ENCODE measurements at places on chromosomes 3 and 15. TPM values are rescaled to one million over a fixed set of nuclear protein-coding genes. Genes with fewer than 3 reads are reported as not detected.

DNA sequence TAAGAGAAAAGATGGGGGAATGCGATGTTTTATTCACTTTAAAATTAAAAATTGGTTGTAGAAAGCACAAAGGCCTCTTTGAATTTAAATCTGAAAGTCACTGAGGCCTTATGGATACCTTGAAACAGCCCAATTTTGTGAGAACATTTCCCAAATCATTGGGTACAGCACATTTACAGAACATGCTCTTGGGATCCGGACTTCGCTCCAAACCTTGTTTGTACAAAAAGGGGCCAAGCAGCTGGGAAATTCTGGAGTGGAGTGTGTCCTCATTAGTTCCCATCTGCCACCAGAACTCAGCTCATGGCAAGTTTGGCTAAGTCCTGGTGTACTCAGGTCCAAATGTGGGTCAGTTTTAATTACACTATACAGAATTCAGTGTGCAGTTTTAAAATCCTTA, 254.2 kb downstream of the ZBTB20 start:
- DNase-seq, result no peak

- no peak for DNase-seq
Observed at GRCh38 chr15:85031944-85032558, 50.4 kb downstream of the PDE8A start.

DNA sequence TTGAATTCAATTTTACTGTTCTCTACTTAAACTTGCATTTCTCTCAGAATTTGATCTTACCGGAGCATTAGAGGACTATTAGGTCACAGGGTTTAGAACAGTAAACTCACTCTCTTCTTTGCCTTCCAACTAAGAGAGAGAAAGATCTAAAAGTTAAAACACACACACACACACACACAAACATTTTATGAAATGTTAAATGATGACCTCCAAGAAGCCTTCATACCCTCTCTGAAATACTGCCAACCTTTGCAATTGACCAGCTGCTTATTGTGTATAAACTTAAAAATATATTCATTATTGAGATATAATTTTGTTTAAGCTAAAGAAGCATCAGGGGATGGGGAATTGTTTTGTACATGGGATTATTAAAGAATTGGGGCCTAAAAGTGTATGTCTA, 15.5 kb upstream of the NR2F2 start:
- DNase-seq, result no peak

- DNase-seq, result no peak
Observed at GRCh38 chr3:14415501-14415900, 13.1 kb downstream of the SLC6A6 start.

- DNase-seq, result no peak
Observed at GRCh38 chr15:71649894-71650293, 160.5 kb upstream of the NR2E3 start.

DNA sequence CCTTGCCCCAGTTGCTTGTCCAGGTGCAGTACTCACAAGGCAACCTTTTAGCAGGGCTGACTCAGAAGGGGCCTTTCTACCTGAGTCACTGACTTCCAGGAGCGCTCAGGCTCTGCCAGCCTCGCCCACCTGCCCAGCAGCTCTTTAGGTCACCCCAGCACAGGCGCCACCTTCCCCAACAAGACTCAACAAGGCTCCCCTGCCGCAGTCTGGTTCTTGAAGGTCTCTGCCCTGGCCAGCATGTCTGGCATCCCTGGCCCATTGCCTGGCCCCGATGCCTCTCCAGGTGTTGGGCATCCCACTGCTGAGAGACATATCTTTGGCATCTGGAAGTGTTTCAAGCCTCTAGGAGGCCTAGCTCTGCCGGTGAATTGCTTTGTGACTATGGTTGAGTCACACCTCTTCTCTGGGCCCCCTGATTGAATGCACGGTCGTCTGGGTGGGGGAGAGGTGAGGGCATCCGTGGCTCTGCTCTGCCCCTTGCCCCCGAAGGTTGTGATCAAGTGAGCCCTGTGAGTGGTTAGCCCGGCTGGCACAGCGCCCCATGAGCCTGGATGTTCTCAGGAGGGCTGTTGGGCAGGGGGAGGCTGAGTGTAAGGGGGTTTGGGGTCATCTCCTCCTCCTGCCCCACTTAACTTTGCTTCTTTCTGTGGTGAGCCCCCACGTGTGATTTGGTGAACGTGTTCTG, 21.6 kb downstream of the SNX33 start:
- DNase-seq, result no peak

- no peak for DNase-seq
Observed at GRCh38 chr3:123706871-123707270, 122.0 kb upstream of the HACD2 start.

DNA sequence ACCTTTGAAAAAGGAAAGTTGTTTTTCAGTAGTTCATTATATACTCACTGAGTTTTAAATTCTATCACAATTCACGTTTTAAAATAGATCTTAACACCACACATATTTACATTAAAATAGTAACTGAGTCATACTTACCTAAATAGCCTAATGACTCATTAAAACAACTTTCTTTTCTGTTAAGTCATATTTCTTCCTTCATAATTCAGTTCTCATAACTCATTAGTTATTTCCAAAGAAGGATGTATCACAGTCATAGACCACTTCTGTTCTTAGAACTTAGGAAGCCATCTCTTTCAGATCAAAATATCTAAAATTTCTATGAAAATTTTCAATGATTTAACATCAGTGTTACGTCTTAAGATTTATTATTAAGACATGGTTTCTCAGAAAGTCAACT, 885.9 kb downstream of the FHIT start:
- no peak for DNase-seq

DNA sequence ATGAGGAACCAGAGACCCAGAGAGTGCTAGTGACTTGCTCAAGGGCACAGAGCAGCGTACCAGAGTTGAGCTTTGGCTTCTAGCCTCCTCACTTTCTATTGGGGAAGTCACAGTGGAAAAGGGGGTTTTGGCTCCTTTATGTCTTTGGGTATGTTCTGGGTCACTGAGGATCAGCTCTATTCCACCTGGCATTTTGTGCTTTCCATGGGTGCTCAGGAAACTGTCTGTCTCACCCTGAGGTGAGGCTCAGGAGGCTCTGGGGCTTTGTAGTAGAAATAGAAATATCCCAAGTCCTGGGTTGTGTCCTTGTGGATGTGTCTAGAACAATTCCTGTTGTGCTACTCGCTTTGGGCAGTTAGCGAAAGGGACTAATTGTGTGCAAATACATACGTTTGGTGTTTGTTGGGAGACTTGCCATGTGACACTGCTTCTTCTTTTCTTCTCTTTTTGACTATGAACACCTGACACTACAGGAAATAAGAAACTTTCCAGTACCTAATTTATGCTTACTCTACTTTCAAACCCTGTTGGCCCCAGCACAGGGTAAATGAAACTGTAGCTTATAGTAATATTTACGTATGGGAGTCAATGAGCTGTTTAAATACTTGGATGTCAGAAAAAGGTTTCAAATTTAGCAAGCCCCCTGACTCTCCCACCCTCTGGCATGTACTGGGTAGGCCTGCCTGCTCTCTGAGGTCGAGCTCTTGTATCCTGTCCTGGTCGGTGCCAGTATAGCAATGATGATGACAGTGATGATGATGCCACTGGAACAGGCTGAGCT, 35.6 kb downstream of the SMAD3 start:
- DNase-seq, result no peak

- no peak for DNase-seq
Observed at GRCh38 chr3:41116851-41117250, 82.5 kb upstream of the CTNNB1 start.

DNA sequence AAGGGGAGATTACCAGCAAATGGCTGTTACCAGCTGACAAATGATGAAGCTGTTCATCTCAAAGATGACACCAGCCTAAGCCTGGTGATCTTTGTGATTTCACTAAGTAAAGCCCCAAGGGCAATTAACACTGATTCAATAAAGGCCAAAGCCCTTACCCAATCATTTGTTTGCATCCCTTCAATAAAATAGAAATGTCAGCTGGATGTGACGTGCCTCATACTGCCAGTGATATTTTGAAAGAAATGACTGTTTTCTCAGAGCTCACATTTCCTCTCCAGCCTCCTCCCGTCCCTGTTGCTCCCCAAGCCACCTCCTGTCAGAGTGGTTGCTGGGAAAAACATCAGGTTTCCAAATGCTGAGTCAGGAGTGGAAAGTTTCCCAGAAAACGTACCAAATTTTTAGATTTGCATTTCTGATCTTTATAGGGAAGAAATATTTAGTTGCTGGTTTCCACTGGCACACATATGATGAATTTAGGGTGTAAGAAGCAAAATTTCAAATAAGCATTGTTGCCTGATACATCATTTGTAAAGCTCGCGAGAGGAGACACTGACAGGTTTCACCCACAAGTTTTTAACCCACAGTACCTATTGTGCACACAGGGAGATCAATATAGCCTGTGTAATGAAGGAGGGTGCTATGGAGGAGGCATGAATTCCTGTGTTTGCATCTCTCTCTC, 21.0 kb downstream of the C2CD4A start:
- DNase-seq, result no peak

DNA sequence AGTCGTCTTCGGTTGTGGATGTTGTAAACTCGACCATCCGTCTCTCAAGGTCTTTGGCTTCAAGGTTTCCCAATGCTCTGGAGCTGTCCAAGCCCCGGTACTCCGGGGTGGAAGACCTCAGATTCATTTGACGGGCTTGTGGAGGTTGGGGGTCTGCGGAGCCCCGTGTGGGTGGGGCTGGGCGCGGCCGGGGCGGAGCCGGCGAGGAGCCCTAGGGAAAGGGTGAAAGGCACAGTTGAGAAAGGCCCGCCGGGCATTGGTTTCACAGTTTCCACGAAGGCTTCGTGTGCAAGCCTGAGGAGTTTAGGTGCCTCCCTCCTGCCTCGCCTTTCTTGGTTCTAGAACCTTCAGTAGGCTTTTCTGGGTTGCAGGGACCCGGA, 360 bp upstream of the MGA start:
- DNase-seq, result peak; percentile 37

GRCh38 chr3:44865272-44866035, 3.7 kb downstream of the TMEM42 start:
- no peak for DNase-seq

DNA sequence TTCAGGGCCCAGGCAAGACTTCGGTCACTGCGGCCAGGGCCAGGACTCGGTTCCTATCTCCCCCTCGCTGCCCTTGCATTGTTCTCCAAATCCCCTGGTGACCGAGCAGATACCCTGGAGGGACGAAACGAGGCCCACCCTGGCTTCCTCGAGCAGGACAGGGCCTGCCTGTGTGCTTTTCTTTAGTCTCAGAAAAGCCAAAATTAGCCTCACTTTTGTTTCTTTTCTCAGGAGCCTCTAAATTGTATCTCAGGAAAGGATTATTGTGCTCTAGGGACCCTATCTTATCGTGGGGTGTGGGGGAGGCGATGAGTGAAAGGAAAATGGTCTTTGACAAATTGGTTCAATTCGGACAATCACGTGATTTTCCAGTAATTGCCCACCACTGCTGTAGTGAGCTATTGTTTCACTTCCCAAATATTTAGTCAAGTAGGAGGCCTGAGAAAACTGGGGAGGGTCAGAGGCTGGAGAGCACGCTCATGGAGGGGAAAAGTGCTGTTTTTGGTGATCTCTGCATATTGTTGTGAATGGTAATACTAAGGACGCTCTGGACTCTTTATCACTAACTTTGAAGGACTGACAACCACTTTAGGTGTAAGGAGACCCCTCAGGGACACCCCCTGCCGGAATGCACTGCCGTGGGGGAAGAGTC, 61.6 kb downstream of the TMEM44 start:
- DNase-seq, result no peak

GRCh38 chr15:26128611-26129140, 265.5 kb upstream of the ATP10A start:
- no peak for DNase-seq

DNA sequence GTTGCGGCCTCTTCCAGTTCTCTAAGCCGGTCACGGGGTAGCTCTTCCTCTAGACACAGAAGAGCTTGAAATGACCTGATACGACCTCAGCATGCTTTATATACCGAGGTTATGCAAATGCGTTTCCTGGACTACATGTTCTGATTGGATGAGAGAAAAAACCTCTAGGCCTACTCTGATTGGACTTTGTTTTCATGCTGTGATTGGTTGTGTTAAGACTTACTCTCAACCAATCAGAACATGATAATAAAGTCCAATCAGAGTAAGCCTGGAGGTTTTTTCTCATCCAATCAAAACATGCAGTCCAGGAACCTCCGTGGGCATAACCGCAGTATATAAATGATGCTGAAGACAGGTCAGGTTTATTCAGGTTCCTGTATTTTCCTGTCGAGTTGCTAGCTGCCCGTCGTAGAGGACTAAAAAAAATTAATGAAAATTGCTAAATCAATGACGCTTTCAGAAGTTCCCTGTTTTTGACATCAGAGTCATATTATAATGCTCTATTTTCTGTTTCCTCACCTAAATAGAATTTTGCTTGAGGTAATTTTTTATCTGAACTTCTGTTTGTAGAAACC, 177.4 kb downstream of the POTEB3 start:
- no peak for DNase-seq

GRCh38 chr3:197811343-197811742, 20.3 kb downstream of the LRCH3 start:
- DNase-seq, result no peak

DNA sequence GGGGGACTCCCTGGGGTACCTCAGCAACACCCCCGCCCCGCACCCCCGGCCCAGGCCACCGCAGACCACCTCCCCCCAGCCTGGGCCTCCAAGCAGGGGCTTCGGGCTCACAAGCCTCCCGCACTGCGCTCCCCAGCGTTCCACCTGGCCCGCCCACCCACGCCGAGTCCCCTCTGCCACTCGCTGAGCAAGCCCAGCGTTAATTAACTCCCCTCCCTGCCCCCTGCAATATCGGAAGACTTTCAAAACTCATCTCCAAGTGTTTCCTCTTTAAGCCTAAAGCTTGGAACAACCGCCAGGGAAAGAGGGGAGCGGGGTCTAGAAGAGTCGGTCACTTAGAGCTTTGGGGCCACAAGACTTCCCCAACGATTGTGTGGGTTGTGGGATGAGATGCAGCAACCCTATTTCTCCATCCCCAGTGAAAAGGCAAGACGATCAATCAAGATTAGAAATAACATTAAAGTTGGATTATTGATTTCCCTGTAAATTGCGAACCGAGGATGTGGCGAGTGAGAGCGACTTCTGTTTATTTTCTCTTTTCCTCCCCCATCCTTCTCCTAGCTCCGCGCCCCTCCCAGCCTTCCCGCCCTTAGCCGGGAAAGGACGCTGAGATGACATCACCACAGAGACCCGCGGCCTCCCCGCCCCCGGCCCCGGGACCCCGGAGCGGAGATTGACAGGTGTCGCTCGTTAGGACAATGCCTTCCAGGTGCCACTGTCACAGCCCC, 30.2 kb downstream of the NR2F2 start:
- DNase-seq, result peak; percentile 62

DNA sequence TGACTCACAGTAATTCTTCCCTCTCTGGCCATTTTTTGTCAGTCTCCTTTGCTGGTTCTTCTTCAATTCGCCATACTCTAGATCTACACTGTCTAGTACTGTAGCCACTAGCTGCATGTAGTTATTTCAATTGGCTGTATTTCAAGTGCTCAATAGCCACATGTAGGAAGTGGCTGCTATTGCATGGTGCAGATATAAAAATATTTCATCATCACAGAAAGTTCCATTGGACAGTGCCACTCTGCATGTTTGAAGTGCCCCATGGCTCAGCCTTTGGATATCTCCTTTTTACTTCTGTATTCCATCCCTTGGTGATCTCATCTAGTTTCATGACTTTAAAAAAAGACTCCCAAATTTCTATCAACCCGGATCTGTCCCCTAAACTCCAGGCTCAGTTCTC, 22.1 kb downstream of the PPP2R3A start:
- no peak for DNase-seq

The RARRES1 gene
- 9.7 TPM for polyA plus RNA-seq

The SYNPR gene
- polyA plus RNA-seq, result 0.14 TPM

The CA12 gene
- polyA plus RNA-seq, result 151 TPM

The CHRM5 gene
- polyA plus RNA-seq, result 0.17 TPM

The MESP1 gene
- 0.43 TPM for polyA plus RNA-seq

The NIPA2 gene
- polyA plus RNA-seq, result 61.5 TPM

The FSTL1 gene
- polyA plus RNA-seq, result 591 TPM

Measured in right renal cortex interstitium (tissue), 3 donors.